Lung microvascular endothelial cell (primary cell): ENCODE measurements at places on chromosomes 3 and 15. TPM values are rescaled to one million over a fixed set of nuclear protein-coding genes. Genes with fewer than 3 reads are reported as not detected.

Gene EBLN2
- total RNA-seq, result 2.0 and 3.0 TPM in 2 replicates

Gene VEPH1
- total RNA-seq, result 9.5 and 20.9 TPM in 2 replicates

DNA sequence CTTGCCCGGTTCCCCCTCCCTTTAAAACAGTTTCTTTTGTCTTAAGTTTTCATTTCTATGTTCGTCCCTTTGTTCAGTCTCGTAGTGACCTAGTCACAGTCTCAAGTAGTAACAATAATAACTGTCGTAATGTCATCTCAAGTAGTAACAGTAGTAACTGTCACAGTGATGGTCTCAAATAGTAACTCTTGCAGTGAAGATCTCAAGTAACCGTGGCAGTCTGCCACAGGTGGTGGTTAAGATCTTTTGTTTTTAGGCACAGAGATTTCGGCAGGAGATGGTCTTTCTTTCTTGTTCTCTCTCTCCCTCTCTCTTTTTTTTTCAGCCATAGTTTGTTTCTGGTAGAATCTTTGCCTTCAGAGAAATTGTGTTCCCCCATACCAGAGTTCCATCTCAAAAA lies 656.0 kb upstream of the SGO1 start:
- DNase-seq, result no peak

DNA sequence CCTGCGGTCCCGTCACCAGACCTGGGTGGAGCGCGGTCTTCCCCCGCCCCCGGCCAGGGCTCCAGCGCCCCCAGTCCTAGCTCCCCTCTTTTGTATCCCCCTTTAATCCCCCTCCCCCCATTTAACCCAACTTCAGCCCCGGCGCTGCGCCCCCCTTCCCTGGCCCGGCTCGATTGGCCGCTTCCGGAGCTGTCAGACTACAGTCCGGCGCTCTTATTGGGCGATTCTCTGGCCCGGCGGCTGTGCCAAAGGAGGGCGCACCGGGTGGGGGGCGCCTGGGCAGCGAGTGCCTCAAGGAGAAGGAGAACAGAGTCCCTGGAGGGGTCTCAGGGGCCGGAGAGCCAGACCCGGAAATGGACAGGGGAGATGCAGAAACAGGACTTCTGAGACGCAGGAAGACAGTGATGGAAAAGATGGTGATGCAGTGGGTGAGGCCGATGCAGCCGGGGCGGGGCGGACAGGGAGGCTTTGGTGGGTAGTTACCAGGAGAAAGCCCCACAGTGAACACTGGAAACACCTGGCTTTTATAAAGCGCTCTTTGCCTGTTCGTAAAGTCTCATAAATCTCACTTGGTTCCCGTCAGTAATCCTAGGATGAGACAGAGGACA lies 1.2 kb upstream of the ADCY5 start:
- DNase-seq, result no peak

DNA sequence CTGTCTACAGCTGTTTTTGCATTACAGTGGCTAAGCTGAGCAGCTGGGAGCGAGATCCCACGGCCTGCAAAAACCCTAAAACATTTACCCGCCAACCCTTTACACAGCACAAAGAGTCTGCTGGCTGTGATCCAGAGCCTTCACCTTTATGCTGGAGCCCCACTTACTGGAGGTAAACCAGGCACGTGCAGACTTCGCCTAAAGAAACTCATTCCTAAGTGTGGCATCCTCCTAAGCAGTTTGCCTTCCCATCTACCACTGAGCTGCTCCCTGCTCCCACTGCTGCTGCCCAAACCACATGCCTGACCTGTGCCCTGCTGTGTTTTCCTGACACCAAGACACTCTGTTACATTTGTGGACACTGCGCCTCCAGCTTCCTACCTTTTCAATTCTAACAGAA lies 53.0 kb downstream of the CHSY1 start:
- DNase-seq, result no peak

GRCh38 chr3:79947469-79947868 lies 179.7 kb upstream of the ROBO1 start:
- no peak for DNase-seq

GRCh38 chr3:178088963-178089362 lies 447.3 kb upstream of the KCNMB2 start:
- DNase-seq, result no peak

DNA sequence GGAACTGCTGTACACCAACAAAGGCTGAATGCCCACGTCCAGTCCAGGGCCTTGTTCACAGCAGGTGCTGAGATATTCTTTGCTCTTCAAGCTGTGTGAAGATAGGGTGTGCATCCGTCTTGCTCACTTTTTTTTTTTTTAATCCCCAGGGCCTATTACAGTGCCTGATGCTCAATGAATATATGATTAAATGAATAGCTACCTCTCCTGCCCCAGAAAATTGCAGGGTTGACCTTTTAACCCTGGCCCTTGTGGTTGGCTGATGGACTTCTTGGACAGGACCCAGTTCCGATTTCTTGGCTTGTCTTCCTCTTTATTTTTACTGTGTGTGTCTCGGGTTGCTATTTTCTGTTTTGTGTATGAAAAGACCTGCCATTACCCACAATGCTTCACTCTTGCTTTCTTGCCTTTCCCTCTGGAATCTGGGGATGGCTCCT lies 2.9 kb upstream of the FYTTD1 start:
- DNase-seq, result no peak

DNA sequence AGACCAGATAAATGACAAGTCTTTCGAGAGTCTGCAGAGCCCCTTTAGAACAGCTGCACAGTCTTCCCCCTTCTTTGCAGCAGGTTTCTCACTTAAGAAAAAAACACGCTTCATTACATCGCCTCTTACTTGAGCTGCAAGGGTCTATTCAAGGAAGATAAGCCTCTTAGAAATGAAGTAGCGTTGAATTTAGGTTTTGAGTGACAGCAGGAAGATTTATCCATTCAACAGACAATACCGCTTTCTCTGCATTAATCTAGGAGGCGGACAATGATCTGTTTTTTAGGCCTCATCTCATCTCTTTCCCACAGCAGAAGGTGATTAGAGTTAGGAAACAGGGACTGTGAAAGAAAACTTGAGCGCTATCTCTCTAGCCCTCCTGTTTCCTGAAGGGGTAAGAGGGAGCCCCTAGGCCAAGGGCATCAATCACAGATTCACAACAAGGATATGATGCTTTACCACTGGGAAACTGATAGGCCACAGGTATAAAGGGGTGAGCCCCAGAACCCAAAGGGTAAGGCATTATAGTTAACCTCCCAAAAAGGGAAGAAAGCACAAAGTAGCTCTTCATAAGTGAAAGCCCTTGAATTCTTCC lies 84.3 kb downstream of the MECOM start:
- DNase-seq, result no peak

- DNase-seq, result no peak
Measured at GRCh38 chr3:14547693-14548092, 7.6 kb upstream of the GRIP2 start.

DNA sequence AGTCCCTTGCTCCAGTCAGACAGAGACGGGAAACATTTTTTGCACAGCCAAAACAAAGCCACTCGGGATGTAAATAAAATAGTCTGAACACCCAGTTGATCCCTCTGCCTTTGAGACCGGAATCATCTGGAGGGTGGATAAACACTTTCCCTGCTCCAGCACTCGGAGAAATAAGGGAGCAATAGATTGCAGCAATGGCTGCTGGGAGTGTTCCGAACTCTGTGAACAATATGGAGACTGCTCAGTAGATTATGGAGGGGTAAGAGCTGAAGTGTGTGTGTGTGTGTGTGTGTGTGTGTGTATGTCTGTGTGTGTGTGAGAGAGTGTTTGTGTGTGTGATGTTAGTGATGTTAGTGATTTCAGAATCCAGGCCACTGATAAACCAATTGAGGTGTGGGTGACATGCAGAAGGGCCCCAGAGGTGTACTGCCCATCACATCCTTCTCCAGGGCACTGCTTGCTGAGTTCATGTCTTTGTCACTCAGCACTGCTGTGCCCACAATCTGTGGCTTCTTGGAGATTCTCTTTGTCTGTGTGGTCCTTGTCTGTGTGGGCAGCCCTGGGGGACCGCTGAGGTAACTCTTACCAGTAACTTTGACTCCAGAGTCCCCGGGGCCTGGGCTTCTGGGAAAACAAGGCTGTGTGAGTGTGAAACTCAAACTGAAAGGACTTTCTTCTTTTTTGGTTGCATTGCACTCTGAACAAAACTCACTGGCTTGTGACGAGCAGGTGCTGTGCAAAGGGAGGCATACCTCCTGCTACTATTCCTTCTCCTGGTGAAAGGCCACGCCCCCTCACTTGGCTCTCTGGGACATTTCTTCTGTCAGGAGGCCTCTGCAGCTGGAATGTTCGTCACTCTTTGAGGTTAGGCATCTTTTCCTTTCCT lies 23.0 kb downstream of the CRYGS start:
- no peak for DNase-seq

- DNase-seq, result no peak
Measured at GRCh38 chr3:117520582-117520981, 811.0 kb downstream of the TUSC7 start.

DNA sequence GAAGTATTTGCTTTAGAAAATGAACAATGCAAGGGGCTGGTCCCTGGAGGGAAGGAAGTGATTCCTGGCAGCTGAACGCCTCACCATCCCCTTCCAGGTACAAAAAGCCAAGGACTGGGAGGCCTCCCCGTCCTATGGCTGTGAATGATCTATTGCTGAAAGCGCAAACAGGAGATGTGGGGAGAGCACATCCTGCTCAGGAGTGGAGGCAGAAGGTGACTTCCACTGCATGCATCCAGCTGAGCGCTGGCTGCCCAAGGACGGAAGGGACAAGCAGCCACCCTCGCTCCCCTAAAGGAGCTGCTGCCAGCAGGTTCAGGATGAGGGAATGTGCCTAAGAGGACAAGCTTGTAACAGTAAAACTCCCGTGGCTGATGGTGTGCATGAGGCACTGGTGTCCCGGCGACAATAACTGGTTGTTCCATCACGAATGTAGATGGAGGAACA lies 41.4 kb downstream of the ABTB1 start:
- DNase-seq, result peak; percentile 62
